ENCODE measurements at places on chromosomes 7 and 10.

- DNase-seq: no peak
Measured at GRCh38 chr10:103493362-103493915, at the start of gene NEURL1. Gene NEURL1 (plus strand): TSS chr10:103493705. CDS start chr10:103494388, 683 bp downstream.

DNA sequence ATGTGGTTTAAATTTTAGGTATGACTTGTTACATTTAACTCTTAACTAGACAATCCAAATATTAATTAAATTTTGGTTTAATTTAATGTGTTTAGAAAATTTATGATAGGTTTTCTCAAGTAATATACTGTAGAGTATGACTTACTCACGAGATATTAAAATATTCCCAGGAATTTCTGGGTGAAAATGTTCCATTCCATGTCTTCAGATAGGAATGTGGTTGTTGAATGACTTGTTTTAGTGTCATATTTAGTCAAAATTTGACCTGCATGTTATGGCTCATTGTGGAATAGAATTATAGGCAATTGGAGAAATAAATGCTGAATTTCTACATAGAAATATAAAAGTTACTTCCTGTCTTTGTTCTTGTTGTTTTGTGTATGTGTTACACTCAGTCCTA lies 46.7 kb downstream of the SHOC2 start:
- no peak for DNase-seq

DNA sequence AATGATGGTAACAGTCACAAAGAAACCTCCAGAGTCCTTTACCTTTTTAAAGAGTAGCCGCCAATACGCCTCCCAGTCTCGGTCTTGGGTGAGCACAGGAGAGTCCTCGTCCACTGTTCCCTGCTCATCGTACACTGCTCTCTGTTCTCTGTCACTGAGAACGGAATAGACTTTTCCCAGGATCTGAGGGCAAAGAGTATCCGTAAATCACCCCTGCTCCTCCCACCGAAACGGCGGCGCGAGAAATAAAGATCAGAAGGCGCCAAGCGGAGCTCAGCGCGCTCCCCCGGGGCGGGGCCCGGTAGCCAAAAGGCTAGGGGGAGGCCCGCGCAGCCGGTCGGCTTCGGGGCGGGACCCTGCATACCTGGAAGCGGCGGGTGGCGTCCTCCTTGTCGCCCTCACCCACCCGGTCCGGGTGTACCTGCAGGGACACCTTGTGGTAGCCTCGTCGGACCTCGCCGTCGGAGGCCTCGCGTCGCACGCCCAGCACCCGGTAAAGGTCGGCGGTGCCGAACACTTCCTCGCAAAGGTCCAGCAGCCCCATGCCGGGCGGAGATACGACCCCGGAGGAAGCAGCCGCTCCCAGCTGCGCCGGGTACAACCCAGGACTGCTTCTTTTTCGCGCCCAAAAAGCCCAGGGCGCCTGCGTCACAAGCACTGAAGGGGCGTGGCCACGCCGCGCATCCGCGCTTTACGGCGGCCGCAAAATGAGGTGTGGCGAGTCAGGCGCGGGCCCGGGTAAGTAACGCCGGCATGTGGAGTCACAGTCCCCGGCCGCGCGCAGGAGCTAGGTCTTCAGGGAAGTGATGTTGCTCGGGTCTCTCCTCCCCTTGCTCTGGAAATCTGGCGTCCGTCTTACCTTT lies at the start of gene DNAJC9:
Gene DNAJC9, minus strand, starts transcription at position 610 of the 863 bp plus-strand sequence. Its CDS starts 66 bp downstream, at position 544.
- DNase-seq: peak; percentile 98

DNA sequence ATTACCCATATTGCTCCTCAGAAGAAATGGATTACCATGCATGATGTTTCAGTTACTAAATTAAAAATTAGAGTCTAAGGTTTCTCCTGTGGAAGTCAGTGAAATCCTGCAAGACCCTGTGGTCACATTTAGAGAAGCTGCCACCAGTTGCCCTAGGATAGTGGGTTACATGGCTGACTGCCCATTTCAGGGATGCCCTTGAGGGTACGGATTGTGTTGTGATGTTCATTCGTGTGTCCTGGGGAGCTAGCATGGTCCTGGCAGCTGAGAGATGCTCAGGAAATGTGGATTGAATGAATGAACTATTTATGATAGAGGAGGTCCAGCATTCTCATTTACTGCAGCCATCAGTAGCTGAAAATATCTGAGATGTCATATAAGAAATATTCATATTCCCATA lies 55.1 kb downstream of the TMEM178B start:
- DNase-seq: no peak

DNA sequence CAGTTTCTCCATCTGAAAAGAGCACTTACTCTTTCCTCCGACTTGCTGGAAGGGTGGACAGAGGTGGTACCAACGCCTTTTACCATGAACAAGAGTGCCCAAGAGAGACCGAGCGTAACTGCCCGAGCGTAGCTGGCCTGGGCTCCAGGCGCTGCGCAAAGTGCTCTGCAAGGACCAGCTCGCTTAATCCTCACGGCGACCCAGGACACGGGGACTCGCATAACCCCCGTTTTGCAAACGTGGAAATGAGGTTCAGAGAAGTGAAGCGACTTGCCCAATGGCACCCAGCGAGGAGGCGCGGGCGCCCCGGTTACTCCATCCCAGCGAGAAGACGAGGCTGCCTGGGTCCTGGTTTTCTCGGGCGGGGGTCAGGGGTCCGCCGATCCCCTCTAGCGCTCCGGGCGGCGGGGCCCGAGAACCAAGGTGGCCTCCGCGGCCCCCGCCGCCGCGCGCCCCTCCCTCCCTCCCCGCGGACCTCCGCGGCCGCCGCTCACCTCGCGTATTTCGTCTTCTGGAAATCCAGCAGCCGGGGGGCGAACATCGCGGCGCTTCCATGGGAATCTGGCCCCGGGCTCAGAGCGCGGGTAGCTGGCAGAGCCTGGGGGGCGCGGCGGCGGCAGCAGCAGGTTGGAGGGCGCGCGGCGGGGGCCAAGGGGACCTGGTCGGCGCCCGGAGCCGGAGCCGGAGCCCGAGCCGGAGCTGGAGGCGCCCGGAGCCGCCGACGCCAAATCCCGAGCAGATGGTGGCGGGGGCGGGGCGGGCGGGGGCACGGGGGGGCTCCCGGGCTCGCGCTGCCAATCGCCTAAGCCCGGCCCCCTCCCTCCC lies at the start of gene MMD2:
Gene MMD2, minus strand, starts transcription at position 711 of the 825 bp plus-strand sequence. Its CDS starts 170 bp downstream, at position 541.
- no peak for DNase-seq

DNA sequence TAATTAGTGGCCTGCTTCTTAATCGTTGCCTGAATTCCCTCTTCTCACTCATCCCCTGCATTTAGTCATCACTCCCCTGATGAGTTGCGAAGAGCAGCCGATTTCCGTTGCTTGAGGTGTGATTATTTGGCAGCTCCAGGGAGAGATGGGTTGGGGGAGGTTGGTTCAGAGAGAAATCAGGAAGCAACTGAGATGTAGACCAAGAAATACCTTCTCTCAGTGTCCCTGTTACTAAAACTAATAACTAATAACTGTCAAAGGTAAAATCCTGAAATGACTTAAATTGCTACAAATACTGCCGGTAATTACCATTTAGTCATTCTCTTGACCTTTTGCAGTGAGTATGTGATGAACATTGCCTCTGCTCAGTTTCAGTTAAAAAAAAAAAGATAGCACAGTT lies 76.9 kb downstream of the ELMO1 start:
- no peak for DNase-seq

DNA sequence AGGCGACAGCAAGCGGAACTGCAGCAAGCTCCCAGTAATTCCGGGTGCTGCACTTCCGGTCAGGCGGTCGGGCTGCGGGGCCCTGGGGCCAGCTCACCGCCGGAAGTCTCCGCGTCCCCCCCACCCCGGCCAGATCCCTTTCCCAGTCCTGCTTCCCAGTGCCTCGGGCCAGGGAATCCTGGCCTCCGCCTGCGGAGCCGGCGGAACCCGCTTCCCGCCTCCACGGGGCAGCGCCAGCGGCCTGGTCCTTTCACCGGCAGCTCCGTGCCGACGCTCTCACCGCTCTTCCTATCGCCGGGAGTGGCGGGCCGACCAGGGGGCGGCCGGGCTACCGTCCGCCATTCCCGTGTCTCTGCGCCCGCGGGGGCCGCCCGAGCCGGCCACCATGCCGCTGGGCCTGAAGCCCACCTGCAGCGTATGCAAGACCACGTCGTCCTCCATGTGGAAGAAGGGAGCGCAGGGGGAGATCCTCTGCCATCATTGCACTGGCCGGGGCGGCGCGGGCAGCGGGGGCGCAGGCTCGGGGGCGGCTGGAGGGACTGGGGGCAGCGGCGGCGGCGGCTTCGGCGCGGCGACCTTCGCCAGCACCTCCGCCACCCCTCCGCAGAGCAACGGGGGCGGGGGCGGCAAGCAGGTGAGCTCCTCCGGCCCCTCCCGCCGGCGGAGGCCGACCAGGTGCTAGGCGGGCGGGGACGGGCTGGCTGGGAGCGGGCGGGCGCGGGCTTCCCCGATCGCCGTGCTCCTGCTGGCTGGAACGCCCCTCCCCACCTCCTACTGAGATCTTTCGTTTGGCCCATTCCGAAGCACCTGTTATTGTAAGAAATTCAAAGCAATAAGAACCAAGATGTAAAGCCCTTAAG lies at the start of gene GATAD1:
Gene GATAD1, plus strand, starts transcription at position 138 of the 860 bp plus-strand sequence. Its CDS starts 248 bp downstream, at position 386.
- DNase-seq: peak; percentile 71

GRCh38 chr7:7569615-7570014 lies 2.9 kb downstream of the MIOS start:
- no peak for DNase-seq

DNA sequence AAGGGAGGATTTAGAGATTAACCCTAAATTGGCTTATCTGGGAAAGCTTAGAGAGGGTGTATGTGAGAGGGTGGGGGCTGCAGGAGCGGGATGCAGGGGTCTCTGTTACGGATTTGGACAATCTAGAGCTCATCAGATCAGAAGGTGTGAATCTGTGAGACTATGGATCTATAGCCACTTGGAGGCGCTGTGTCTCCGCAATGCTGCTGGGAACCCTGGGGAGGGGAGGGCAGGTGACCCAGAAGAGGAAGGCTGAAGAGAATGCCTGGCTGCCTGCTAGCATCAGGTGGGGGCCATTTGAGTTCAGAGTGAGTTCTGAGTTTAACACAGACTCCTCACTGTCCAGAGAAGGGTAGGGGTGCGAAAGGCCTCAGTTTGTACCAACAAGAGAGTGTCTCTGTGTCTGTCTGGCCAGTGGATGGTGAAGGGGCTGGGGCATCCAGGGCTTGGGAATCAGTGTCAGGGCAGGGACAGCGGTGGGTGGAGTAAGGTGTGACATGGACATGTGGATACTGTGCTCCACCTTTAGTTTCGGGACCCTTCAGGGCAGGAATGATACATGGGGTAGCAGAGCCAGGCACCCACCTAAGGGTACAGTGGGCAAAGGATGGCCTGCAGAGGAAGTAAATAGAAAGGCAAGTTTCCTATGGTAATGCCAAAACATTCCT lies 187.3 kb upstream of the PRSS58 start:
- peak; percentile 48 for DNase-seq

GRCh38 chr10:3323865-3324498 lies 151.4 kb upstream of the PITRM1 start:
- DNase-seq: no peak

DNA sequence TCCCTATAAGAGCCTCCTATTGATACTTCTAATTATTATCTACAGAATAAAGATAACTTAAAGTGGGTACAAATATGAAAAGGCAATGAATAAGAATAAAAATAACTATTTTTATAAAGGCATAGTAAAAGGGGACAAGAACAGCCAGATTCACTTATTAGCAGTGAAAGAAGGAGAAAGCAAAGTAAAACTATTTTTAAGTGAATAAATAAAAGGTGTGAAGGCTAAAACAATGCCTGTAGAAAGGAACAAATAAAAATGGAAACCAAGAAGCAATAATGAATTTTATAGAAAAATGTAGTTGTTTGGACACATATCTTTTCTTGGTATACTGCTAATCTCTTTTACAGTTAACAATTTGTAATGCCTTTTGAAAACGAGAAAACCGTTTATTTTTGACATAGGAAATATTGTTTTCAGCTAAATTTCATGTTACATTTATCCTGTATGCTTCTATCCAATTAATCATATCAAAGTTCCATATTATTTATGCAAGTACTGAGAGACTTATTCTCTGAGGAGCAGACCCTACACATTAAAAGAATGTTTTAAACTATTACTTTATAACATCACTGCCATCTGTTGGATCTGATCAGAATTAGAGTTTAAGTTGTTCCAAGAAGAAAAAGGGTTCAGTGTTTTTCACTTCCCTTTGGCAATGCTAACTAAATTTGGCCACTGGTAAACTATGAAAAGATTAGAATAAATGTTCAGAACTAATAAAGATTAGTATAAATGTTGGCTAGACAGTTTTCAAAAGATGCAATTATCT lies 59.1 kb downstream of the ARMC3 start:
- DNase-seq: no peak

DNA sequence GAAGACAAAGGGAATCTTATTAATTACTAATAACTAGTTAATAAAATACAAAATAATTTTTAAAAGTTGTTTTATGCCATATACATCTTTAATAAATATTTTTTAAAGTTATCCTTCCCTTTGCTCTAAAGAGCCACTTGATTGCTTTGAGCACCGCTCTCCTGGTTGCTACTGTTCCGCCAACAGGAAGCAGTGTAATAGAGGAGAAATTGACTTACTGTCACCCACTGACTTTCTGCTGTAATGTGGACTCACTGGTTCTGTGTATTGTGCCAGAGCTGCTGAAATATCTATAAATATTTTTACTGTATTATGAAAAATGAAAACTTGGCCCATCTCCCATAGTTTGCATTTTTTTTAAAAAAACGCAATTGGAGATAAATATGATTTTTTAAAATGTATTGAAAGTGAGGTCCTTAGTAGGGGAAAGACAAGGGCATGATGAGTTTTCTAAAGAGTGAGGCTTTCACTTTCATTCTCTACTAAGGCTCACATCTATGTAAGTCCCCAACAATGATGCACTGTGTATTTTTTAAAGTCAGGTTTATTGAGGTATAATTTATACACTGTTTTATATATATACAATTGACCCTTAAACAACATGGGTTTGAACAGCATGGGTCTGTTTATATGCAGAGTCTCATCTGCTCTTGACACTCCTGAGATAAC lies 100.5 kb downstream of the NPY start:
- no peak for DNase-seq

DNA sequence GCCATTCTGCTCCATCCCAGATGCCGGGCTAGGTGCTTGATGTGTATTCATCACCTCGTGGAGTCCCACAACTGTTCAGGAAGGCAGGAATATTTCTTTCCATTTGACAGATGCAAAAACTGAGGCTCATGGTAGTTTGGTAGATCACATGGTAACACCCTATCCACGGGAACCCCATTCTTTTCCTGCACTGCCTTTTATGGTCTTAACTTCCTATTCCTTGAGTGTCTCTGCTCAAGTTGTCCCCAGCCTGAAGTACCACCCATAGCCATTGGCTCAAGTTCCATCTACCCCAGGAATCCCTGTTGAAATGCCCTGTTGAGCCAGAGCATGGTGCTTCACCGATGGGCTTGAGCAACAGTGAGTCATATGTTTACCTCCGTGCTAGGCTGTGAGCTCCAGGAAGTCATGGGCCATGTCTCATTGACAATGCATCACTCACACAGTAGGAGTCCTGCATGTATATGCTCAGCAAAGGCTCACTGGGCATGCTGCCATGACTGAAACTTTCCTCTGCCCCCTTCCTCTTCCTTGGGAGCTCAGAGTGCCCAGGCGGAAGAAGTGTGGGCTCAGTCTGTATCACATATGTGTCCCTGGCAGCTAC lies 71.7 kb upstream of the ADAM12 start:
- DNase-seq: no peak

- no peak for DNase-seq
Measured at GRCh38 chr10:34723750-34724149, 91.3 kb downstream of the PARD3 start.

- DNase-seq: no peak
Measured at GRCh38 chr10:115638246-115638645, 545.1 kb downstream of the ATRNL1 start.

- DNase-seq: no peak
Measured at GRCh38 chr10:94264085-94264484, 98.7 kb downstream of the NOC3L start.

- no peak for DNase-seq
Measured at GRCh38 chr10:10055656-10056442, 961.8 kb upstream of the CELF2 start.

- no peak for DNase-seq
Measured at GRCh38 chr7:90692947-90693346, 96.8 kb downstream of the CDK14 start.
